ENCODE measurements at places on chromosomes 12 and 14.

GRCh38 chr14:24198814-24199524, 3.7 kb upstream of the TM9SF1 start:
- DNase-seq: no peak

GRCh38 chr12:27342536-27342935, 9.9 kb downstream of the BMAL2 start:
- no peak for DNase-seq

DNA sequence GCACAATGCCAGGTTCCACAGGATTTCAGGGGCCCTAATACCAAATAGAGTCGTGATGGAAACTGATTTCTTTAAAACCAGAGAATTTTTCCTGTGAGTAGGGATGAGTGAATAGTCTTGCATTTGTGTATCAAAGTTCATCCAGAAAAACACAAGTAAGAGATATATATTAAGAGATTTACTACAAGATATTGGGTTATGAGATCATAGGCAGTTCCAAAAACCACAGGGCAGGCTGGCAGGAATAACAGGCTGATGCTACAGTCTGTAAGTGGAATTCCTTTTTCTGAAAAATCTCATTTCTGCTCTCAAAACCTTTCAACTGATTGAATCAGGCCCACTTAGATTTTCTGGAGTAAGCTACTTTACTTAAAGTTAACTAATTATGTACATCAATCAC, 1756.2 kb upstream of the SEL1L start:
- DNase-seq: no peak

GRCh38 chr14:78947681-78948080, 777.5 kb downstream of the NRXN3 start:
- DNase-seq: no peak

- DNase-seq: no peak
Measured at GRCh38 chr12:59486827-59487226, 109.0 kb upstream of the SLC16A7 start.

- DNase-seq: no peak
Measured at GRCh38 chr14:55977392-55978150, 140.6 kb upstream of the PELI2 start.

DNA sequence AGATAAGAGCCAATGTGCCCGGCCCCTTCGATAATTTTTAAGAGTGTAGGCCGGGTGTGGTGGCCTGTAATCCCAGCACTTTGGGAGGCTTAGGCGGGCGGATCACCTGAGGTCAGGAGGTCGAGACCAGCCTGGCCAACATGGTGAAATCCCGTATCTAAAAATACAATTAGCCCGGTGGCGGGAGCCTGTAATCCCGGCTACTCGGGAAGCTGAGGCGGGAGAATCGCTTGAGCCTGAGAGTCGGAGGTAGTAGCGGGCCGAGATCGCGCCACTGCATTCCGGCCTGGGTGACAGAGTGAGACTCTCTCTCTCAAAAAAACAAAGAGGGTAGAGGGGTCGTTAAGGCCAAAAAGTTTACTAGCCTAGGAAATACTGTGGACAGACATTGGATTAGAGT, 2.6 kb downstream of the KRAS start:
- DNase-seq: no peak

DNA sequence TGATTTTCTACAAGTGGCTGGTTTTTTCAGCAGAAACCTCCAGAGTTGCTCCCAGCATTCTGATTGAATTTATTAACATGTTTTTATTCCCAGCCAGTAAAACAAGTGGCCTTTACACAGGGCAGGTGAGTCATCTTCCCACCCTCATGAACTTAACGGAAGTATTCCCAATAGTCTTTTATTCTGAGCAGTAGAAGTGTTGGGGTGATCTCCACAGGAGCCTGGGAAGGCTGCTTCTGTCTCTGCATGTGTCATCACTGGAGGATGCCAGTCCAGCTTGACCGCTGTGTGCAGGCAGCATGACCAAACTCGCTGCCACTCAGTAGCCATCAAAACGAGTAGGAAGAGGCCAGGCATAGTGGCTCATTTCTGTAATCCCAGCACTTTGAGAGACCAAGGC, 13.4 kb upstream of the DNAH10 start:
- DNase-seq: peak; percentile 86

- no peak for DNase-seq
Measured at GRCh38 chr12:82448911-82449578, 90.7 kb downstream of the METTL25 start.

- DNase-seq: no peak
Measured at GRCh38 chr12:98156697-98157096, 358.7 kb upstream of the TMPO start.

DNA sequence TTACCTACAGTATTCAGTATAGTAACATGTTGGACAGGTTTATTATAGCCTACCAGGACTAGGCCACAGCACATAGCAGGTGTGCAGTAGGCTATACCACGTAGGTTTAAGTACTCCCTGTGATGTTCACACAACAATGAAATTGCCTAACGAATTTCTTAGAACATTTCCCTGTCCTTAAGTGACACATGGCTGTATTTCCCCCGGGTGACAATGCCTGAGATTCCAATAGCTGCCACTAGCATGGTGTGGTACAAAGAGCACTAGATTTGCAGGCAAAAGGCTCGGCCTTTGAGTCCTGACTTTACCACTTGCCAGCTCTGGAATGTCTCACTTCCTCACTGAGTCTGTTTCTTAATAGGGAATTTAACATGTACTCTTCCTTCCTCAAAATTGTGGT, 19.7 kb downstream of the PTPN21 start:
- no peak for DNase-seq

GRCh38 chr12:4119157-4119761, 154.3 kb upstream of the CCND2 start:
- DNase-seq: no peak

DNA sequence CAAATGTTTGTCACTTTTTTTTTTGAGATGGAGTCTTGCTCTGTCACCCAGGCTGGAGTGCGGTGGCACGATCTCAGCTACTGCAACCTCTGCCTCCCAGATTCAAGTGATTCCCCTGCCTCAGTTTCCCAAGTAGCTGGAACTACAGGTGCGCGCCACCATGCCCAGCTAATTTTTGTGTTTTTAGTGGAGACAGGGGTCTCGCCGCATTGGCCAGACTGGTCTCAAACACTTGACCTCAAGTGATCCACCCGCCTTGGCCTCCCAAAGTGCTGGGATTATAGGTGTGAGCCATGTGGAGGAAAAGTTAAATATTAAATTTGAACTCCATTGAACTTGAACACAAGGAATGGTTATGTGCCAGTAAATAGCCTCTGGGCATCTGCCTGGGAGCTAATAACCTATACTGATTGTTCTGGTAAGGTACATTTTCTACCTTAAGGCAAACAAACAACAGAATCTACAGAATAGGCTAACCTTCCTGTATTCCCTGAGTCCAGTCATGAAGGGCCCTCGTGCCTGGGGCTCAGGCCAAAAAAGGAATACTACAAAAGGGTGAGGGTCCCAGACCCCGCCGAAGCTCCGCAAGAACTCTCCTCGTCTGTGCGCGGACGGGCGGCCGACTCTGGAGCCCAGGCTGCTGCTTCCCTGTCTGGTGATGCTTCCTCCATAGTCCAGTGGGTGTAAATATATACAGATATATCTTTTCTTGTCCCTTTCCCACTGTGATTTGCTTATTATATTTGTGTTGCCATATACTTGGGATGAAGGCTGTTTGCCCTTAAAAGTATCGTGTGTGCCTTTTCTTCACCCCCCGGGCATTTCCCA, 74.0 kb upstream of the EIF5 start:
- DNase-seq: no peak

DNA sequence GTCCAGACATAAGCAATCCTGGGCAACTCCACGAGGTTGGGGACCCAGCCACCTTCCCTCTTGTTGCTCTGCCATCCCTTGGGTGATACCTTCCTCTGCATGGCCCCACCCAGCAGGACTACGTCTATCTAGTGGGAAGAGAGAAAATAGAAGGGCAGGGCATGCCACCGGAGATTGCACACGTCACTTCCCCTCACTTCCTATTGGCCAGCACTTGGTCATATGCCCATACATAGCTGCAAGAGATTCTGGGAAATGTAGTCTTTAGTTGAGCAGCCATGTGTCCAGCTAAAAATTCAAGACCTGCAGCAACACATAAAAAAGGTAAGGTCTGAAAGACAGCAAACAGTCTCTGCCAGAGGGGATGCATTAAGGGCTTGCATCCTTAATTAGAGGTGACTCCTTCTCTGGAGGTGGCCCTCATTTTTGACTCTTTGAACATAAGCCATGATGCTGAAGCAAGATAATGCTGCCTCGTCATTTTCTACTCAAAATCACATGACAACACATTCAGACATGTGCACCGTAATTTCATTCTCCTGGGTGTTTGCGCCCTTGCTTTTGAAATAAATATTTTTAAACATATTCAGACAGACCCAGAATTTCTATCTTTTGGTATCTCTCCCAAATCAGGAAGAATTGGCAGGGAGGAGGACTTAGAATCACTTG, 91.8 kb upstream of the PWP1 start:
- DNase-seq: no peak

DNA sequence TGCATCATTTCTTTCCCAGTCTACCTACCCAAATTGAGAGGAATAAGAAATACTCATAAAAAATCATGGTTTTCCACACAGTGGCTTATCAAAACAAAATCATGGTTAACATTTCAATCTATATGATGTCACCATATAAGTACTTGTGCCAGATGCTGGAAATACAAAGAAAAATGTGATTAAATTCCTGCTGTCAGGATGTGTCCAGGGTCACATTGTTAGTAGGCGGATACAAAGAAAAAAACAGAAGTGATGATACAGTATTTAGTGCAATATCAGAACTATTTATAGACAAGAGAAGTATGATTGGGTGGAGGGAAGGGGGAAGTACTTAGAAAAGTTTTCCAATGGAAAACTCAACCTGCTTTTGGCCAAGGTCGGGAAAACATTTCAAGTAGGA, 47.0 kb upstream of the OR6J1 start:
- DNase-seq: no peak

DNA sequence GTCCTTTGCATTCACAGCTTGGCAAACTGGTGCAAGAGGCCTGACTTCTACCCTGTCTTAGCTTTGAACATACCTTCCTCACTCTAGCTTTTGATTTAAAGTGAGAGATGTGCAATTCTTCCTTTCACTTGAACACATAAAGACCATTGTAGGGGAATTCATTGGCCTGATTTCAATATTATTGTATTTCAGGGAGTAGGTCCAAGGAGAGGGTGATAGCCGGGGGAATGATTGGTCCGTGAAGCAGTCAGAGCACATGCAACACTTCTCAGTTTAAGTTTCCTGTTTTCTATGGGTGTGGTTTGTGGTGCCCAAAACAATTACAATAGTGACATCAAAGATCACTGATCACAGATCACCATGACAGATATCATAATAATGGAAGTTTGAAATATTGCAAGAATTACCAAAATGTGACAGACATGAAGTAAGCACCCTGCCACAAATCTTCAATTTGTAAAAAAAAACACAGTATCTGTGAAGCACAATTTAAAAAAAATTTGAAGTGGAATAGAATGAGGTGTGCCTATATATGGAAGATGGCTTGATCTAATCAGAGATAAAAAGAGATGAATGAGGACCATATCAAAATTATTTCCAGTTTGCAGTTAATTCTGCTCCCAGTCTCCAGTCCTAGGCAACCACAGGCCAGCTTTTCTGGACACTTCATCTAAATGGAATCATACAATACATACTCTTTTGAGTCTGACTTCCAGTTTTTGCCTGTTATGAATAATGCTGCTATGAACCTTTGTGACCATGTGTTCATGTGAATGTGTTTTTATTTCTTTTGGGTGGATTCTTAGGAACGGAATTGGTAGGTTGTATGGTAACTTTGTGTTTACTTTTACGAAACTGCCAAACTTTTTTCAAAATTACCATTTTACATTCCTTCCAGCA, 23.2 kb downstream of the BORCS5 start:
- no peak for DNase-seq

DNA sequence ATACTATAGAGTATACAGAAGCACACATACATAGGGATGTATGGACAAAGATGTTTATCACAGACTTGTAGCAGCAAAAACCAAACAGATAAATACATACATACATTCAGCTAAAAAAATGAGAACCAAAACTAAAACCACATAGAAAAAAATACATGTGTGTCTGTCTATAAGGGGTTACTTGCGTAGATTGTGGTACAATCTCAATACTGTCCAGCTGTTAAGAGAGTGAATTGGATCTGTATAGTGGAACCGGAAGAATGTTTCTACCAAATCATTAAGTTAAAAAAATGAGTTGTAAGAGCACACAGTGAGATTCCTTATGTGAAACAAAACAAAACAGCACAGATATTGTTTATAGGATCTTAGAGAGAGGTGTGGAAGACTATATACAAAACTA, 44.2 kb upstream of the DCD start:
- DNase-seq: no peak

DNA sequence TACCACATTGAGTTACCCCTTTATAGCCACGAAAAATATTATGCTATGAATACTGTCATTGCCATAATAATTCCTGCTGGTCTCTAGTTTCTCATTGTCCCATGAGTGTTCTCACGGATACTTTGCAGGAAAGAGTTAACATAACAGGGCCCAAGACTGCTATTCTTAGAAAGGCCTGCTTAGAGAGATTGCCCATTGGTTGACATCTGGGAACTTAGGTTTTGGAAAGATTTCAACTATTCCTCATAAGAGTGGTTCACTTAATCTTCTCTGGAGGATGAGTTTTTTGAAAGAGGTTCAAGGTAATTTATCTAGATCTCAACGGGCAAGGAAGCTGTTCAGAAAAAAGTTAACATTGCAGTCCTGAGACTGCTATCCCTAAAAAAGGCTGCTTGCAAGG, 18.4 kb upstream of the PRPF39 start:
- no peak for DNase-seq

- no peak for DNase-seq
Measured at GRCh38 chr12:65637774-65638173, 186.5 kb upstream of the HMGA2 start.

- no peak for DNase-seq
Measured at GRCh38 chr12:89889062-89889461, 180.4 kb upstream of the ATP2B1 start.

GRCh38 chr12:80593766-80594165, 113.7 kb upstream of the MYF6 start:
- no peak for DNase-seq

- no peak for DNase-seq
Measured at GRCh38 chr12:18689771-18690170, 48.0 kb downstream of the PLCZ1 start.

DNA sequence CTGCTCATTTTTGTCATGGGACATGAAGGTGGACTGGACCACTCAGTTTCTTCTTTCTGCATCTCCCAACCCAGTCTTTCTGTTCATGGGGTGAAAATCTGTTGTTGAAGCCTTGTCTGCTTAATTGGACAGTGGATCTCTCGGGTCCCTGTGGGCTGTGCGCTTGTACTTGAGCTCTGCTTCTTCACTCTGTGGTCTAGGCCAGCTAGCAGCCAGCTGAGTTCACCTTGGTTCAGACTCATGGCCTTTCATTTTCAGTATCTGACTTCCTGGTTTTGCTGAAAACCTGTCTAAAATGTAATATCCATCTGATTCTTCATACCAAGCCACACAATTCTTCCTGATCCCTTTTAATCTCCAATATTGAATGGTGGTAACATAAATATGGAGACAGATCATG, 117.2 kb downstream of the LRRK2 start:
- no peak for DNase-seq

- no peak for DNase-seq
Measured at GRCh38 chr12:122835750-122836026, 431 bp downstream of the HIP1R start.
